ENCODE measurements at places on chromosomes 3 and 15.

- DNase-seq: no peak
Observed at GRCh38 chr15:47439146-47440111, 277.9 kb upstream of the SEMA6D start.

DNA sequence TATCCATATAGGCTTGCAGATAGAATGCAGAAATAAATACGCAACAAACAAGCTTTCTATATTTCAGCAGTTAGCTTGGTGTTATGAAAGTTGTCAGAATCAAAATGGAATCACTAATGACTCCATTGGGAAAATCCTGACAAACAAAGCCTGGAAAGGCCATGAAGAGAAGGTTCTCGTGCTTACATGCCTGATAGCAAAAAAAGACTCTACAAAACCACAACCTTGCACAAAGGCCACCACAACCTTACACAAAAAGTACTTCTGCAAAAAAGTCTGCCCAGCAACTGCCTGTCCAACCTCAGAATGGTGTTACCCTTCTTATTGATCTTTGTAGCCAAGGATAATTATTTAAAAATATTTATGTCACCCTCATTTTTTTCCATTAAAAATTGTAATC is 14.4 kb upstream of the PLSCR1 start:
- DNase-seq: no peak

GRCh38 chr3:66224220-66224619 is 3.4 kb downstream of the SLC25A26 start:
- no peak for DNase-seq

DNA sequence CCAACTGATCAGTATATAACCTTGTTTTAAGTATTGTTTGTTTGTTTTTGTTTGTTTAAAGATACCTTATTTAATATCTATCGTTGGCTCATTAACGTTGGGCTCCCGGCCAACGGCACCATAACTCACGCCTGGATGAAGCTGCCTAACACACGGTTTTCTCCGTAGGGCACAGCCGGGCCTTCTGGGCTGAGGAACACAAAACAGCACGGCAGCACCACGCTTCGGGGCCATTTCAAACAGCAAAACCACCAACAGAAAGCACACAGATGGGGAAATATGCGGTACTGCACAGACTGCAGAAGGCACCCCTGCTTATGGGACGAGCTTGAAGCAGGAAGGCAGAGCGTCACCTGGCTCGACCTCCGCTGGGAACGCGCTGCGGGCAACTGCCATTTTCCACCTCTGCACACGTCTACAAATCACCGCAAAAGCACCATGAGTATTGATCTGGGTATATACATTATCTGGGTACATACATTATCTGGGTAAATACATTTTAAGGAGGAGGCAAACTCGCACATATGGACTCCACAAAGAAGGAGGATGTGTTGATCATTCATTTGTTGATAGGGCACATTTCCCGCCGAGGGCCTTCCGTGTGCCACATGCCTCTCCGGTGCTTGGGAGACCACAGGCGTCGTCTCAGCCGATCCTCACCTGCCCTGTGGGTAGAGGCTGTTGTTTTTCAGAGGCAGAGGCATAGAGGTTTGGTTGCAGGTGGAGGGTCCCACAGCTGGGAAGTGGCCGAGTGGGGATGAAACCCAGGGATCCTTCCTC is 123.7 kb upstream of the ATP2B2 start:
- DNase-seq: no peak

GRCh38 chr15:74025436-74025835 is 30.9 kb downstream of the PML start:
- DNase-seq: no peak

DNA sequence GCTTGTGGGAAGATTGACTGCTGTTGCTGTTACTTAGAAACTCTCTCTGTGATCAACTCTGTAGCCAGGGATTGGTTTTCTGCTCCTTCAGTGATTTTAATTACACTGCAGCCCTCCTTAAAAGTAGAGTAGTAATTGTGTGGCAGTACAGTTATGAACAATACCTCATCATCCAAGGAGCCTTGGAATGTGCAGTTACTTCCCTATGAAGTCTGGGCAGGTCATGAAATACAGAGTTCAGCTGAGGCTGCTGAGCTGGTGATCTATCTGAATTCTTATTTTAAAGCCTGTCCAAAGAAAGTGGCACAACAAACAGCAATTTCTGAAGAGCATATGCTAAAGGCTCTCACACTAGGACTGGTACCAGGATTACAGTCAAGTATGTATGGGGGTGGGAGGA is 37.4 kb upstream of the MRPL3 start:
- no peak for DNase-seq

DNA sequence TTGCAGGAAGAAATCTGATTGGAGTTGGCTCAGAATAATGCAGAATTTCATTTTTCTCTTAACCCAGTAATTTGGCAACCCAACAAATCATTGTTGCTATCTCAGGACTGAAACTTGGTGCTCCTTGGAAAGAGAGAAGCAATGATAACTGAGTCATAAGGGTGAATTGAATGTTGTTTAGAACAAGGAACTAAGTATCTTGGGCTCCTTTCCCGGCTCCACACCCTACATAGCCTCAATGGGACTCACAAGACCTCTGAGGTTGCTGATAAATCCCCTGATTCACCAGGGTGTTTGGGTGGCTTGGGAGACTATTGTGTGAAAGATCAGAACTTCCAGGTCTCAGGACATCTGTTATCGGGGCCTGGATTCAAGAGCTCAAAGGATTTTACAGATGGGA is 7.8 kb upstream of the RAB8B start:
- no peak for DNase-seq

DNA sequence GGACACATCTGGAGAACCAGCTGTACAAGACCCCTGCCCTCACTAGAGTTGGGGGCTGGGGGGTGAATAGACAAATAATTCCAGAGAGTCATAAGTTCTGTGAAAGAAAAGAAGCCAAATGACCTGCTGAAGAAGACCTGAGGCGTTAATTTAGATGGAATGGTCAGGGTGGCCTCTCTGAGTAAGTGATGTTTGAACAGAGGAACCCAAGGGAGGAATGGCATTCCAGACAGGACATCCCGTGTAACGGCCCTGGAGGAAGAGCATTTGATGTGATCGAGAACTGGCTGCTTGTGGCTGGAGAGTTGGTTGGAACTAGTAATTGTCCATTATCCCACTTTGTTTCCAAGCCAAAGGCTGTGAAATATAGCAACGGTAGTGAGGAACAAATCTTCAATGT is 1.7 kb downstream of the NR2C2 start:
- DNase-seq: no peak

DNA sequence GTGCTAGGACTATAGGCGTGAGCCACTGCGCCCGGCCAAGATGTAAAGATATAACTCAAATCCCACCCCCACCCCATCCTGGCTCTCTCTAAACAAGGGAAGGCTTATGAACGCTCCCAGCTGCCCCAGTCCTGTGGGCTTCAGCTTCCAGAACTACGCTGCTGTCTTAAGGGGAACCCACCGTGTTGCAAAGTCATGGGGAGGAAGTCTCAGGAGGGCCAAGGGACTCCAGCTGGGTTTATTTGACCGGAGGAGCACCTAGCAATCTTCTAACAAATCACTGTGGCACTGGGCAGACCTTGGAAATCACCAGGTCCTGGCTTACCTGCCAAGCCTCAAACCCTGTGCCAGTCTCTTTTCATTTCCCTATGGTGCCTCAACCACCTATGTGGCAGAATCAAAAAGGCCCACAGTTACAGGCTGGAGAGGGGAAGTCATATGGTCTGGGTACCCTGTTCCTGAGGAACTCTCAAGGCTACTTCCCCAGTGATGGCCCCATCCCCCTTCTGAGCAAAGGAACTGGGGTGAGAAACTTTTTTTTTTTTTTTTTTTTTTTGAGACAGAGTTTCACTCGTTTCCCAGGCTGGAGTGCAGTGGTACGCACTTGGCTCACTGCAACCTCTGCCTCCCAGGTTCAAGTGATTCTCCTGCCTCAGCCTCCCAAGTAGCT is 83.4 kb downstream of the RBPMS2 start:
- no peak for DNase-seq

Measured in DMS53 (cell line).